Fibroblast of mammary gland (primary cell): ENCODE measurements at places on chromosomes 1 and 21.
A peak's percentile ranks its signal among the peaks of the same experiment; 100 is the strongest.

- no peak for DNase-seq
These were observed 5.3 kb downstream of the ANKRD65 start for GRCh38 chr1:1415751-1416150.

DNA sequence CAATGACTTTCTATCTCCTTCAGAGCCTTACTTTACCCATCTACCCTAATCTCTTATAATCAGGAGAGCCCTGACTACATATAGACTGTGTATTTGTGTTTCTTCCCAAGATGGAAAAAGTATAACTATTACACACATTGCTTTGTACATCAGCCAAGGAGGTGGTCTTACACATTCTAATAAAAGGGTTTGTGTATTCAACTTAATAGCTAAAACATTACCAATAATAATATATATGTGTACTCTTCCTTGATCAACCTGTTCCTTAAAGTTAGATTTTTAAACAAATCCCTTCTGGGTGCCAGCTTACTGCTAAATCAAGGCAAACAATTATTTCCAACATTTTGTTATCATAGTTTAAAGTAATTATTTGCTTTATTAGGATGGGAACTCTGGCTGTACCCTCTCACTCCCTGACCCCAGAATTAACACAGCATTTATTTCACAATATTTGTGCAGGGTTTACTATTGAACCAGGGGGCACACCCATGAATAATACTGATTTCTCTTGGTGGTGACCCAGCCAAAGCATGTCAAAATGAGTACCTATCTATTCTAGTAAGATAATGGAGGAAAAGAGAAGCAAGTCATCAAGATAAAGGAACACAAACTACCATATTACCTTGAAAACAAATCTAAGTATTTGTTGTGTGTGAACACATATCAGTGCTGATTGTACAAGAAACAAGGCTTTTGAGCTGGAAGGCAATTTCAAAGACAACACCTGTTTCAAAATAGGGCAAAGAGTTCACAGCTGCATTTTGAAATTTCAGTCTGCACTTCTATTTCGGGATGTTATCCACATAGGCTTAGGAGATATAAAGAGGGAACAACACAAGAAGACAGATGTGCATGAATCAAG is 30.1 kb upstream of the SLC45A3 start:
- no peak for DNase-seq

DNA sequence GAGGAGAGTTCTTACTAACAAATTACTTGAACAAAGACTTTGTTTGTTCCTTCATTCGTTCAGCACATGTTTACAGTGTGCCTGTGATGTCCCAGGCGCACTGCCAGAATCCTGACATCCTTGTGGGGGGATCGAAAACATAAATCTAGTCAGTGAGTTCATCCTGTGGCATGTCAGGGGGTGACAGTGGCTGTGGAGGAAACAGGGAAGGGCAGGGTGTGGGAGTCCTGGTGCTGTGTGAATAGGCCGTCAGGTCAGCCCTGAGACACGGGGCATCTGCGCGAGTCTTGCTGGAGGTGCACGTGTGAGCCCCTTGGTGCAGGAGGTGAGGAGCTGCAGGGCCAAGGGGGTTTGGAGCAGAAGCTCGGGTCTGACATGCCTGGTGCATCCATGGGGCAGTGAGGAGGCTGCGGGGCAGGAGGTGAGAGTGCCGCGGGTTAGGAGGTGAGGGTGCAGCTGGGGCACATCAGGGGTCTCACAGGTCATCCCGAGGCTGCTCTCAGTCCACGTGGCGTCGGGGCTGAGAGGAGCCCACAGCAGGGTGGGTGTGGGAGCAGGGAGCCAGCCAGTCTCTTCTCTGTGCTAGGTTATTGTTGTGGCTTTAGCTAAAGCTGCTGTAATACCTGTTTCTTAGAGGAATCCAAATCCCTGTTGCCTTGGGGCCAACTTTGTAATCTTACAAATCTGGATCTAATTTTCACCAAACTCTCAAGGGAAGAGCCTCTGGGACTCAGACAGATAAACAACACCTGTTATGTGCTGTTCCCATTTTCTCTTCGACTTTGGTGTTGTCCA is 93.4 kb downstream of the PCBP3 start:
- peak; percentile 56 for DNase-seq

- peak; percentile 32 for DNase-seq
These were observed 627 bp upstream of the GNB1 start for GRCh38 chr1:1891349-1892078.

DNA sequence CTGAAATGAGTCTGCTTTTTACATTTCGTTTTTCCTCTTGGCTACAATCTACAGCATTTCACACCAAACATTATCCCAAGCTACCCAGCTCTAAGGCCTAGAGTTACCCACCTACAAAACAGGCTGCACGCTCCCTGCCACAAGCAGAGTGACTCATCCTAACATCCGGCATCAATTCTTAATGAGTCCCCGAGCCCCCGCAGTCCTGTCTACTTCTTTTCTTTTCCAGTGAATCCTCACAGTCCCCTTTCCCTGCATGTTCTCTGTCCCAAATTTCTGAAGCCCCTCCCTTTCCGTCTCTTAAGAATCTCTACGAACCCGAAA is 650 bp downstream of the PCNX2 start:
- DNase-seq = peak; percentile 64

GRCh38 chr1:154996966-154997701 is 3.7 kb downstream of the LENEP start:
- DNase-seq = no peak

DNA sequence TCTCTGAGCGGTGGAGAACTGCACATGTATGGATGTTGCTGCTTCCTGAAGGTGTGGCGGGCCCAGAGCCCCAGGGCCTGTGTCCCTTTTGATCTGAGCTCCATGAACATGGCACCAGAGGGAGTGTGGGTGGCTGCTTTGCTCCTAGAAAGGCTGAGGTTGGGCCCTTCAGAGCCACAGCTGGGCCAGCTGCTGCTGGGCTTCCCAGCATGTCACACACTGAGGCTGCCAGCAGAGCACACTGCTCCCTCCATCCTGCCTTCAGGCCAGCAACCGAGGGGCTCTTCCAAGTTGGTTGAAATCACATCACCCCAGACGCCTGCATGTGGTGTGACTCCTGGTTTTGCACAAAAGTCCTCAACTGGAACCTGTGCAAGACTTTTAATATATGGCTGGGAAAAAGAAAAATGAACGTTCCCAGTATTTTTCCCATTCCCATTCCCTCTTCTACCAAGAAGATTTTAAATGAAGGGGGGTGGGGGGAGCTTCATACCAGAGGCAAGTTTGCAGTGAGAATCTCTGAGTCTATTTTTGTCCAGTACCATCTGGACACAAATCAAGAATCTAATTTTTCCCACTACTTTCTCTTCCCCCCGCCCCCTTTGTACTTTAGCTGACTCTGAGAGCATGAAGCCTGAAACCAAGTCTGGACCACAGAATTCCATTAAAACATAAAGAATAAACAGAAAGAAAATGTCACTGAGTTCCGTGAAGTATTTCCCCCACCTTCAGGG is 26.2 kb upstream of the NGF start:
- peak; percentile 11 for DNase-seq

DNA sequence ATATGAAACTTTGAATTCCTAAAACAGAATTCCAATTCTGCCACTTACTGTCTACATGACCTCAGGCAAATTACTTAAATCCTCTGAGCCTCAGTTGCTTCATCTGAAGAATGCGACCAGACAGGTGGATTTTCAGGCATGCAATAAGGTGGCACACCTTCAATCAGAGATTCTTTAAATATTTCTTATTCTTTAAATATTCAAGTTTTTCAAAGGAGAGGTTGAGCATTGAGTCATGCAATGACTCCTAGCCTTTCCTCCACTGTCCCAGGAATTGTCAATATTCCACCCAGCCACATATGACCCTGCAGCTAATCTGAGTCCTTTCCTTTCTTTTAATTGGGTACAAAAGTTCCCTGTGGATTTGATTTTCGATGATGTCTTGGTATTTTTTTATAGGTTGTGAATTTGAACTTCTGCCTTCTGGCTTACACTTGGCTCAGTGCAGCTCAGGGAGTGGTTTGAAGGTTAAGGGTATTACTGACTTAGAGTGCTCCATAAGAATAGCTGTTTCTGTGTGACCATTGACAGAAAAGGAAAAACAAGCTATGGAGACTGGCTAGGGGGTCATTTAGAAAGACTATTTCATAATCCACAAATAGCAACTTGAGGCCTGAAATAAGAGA is 52.2 kb upstream of the PRDX6 start:
- DNase-seq = peak; percentile 28

- no peak for DNase-seq
These were observed 24.5 kb downstream of the WNT4 start for GRCh38 chr1:22118291-22118992.

GRCh38 chr1:30001011-30001731 is 722.2 kb downstream of the MATN1 start:
- no peak for DNase-seq

DNA sequence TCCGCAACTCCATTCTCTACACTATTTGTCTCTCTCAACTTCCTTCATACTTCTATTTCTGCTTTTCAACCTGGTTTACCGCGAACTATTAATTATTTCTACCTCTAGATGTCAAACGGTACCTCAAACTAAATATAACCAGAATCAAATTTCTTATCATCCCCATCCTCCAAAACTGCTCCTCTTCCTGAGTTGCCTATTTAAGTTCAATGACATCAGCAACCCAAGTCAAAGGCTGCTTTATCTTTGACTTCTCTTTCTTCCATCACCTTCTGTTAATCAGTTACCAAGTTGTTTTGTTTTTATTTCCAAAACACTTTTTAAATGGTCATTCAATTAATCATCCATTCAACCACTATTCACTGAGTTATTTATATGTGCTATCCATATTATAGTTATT is 171.9 kb downstream of the COL24A1 start:
- no peak for DNase-seq

GRCh38 chr1:231938711-231939110 is 312.1 kb downstream of the DISC1 start:
- peak; percentile 28 for DNase-seq

DNA sequence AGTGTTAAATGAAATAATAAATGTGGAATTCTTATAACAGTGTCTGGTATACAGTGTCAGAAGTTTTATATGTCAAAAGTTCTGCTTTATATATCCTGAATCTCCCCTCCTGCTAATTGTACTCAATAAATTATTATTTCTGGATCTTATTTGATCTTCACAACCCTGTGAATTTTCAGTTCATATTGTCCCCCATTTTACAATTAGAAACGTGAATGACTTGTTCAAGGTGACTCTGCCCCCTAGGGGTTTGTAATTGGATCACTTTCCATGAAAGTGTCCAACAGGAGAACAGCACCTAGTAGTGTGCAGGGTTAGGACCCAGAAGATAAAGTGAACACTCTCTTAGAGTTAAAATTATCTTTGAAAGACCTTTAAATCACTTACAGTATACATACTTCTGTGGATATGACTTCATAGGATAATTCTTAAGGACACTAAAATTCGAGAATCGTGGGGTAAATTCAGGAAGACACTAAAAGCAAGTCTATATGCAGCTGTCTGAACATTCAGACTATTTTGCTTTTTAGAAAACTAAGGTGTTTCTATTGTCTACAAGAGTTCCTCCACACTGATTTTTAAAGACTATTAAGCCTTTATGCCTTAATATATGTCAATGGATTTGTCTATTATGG is 4.5 kb upstream of the DDR2 start:
- peak; percentile 70 for DNase-seq

DNA sequence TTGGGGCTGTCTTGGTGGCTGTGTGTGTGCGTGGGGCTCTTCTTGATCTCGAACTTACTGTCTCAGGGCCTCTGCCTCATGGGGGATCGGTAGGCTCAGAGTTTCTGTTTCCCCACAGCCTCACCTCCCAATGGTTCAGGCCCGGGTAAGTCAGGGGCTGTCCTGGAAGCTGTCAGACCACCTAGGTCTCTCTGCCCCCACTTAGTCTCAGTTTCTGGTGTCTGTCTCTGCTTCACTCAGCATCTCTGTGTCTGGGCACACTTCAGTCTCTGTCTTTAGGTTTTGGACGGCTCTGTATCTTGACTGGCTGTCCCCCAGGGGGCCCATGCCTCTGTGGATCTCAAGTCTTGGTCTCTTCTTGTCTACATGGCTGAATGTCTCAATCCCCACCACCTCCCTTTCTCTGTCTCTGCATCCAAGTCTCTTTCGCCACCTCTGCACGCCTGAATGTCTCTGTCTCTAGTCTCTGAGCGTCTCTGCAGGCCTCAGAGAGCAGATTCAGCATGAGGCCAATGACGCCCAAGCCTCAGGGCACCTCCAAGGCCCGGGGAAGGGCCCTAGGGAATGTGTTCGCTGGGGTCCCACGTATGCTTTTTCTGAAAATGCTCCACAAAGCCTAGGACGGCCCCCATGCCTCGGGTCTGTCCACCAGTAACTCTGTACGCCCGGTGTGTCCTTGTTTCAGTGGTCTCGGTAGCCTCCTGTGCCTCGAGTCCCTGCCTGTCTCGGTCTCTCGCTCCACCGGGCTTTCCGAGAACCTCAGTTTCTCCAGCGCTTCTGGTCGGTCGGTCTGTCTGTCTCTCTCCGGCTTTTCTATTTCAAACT is 818 bp downstream of the FHL3 start:
- peak; percentile 20 for DNase-seq

DNA sequence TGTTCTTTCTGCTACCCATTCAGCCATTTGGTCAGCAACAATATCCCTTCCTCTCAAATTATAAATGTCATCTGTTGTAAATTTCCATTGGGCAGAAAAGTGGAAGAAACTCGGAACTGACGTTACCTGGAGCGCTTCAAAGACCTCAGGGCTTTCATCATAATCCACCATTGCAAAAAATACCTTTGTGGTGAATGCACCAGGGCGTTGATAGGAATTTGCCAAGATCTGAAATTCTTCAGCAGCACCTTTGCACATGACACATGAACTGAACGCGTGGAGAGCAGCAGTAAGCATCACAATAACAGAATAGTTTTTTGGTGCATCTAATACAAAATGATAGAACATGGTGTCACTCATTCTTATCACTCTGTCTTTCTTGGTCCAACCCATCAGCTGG is 3.1 kb upstream of the TEKT2 start:
- DNase-seq = no peak

DNA sequence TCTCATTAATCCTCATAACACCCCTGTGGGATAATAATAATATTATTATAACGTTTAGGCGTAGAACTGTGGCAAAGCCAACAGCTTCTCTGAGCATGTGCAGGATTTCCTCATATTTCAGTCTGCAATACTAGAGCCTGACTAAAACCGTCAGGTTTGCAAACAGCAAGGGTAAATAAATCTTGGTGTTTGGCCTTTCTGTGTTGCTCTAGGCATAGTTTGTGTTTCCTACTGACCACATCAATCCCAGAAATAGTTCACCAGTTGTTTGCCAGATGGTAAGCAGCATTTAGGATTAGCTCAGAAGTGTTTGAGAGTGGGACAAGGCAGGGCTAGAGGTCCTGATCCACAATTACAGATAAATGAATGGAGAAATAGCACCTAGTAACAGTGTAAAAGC is 2.8 kb upstream of the KCNA3 start:
- DNase-seq = no peak

- DNase-seq = peak; percentile 87
These were observed 11.9 kb downstream of the PIGV start for GRCh38 chr1:26799479-26800142.

DNA sequence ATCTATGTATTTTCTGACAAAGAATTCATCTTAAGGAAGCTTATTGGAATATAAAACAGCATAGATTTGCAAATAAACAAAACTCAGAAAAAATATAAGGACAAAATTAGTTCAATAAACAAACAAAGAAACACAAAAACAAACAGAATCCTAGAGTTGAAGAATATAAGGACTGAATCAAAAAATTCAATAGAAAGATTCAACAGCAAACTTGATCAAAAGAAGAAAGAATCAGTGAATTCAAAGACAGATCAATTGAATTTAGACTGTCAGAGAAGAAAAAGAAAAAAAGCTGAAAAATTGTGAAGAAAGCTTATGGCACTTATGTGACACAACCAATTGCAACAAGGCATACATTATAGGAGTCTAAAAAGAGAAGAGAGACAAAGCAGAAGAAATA is 770.0 kb upstream of the RGS18 start:
- no peak for DNase-seq
